Globus pallidus (tissue), 1 donor: ENCODE measurements at places on chromosomes 13 and 19.
A peak's percentile ranks its signal among the peaks of the same experiment; 100 is the strongest.

DNA sequence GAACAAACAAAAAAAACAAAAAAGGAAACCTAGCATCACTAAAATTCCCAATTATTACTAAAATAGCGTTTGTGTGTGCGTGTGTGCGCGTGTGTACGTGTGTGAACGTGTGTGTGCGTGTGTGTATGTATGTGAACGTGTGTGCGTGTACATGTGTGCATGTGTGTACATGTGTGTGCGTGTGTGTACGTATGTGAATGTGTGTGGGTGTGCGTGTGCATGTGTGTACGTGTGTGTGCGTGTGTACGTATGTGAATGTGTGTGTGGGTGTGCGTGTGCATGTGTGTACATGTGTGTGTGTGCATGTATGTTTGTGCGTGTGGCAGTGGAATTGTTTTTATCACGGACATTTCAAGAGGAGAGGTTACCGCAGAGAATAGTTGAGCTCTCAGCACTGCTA lies 21.6 kb downstream of the CATSPERD start:
- no peak for DNase-seq

DNA sequence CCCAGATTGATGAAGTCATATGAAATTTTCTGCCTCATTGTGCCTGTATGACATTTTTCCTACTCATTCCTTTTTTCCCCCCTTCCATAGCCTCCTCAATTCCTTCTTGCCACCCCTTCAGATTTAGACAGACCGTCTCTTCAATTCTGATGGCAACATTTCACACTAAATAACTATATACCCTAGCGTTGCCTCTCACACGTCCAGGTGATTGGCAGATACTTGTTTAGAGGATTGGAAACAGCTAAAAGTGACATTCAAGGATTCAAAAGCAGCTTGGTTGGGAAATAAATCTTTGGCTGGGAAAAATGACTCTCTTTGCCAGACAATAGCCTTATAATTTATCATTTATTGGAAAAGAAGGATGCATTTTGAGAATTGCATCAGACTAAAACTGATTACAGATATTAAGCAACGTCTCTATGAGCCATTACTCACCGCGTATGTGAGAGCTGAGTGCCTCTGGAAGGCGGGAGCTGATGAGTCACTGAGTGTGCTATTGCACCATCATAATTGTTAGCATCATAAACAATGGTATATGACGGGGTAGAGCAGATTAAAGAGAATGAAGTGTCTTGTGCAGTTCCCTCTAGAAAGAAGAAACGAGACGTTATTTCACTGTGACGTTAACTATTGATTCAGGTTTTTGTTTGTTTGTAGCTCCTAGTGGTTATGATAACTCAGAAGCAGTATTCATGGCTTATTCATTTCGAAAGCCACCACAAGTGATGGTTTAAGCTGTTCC lies 61.1 kb upstream of the FAM216B start:
- no peak for DNase-seq

- no peak for DNase-seq
Observed at GRCh38 chr19:1161716-1162115, 12.4 kb downstream of the SBNO2 start.

- no peak for DNase-seq
Observed at GRCh38 chr13:25174304-25174703, 2.2 kb upstream of the AMER2 start.

DNA sequence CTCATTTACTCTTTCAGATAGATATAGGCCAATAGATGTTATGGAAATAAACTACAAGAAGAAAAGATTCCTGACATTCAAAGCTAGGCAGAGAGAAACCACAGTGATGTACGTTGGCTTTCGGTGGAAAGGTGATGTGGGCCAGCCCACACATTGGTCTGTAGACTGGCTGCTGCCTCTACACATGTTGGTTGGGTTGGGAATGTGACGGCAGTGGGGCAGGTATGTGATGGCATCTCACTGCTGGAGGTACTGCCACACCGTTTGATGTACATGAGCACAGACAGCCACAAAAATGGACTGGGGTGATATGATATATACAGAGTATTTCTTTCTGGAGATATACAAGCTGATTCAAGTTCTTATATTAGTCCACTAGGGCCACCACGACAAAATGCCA lies 69.4 kb downstream of the C13orf42 start:
- DNase-seq = no peak

DNA sequence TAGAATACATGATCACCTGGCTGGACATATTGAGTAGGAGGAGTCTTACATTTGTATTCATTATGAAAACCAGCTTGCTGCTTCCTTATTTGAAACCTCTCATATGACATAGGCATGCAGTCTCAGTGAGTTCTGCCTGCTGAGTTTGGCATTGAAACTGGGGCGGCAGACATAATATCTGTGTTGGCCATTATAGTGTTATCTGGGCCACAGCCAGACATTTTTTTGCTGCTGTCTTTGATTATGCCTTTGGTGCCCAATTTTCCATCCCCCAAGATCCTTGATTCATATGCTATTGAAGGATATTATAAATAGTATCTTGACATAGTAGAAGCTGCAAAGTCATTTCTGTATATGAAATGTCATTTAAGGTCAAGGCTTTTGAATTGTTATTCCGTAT lies 15.8 kb downstream of the FREM2 start:
- no peak for DNase-seq

DNA sequence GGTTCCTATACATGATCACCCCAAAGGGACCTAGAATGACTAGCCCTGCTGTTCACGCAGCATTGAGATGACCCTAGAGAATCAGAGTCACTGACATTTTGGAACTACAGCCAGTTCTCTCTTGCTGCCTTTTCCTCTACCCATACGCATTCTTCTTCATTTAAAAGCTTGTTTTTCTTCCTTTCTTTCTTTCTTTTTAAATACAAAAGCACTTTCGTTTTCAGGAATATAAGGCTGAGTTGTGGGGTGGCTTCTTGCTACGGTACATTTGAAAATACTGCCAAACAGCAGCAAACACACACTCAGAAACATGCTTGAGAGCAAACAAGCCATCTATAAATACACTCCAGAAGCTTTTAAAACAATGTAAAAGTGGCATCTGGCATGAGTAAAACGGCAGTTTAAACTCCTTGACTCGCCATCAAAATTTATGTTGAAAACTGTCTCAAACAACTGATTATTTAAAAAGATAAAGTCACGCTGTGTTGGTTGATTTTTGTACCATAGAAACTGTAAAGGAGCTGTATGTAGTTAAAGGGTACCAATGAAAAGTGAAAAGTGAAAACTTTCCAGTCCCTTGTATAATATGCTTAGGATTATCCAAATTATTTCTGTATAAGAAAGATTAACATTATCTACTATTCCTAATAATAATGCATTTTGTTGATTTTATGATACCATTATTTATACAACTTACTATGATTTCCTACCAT lies 95.6 kb downstream of the PCDH9 start:
- DNase-seq = peak; percentile 64

GRCh38 chr13:67118277-67118676 lies 111.9 kb downstream of the PCDH9 start:
- DNase-seq = no peak

DNA sequence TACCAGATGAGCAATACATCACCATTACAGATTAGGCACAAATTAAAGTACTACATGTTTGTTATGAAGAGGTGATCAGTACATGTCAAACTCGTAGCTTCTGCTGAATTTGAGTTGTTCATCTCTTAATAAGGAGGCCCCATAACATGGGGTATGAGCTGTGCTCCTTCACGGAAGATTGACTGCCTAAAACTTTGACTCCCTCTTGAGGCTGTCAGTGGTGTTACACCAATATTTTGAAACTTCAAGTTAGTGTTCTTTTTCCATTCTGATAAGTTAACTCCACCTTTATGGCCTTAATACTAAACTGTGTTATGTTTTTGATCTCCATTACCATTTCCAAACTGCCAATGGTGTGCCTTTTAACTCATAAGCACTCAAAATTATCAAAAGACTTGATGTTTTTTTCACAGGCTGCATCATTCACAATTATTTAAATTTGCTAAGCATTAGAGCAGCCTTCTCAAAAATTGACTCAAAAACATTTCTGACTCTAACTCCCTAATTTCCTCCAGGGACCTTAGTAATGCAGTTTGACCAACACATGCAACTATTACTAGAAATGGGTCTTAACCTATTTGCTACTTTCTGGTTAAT lies 1591.5 kb downstream of the PCDH9 start:
- DNase-seq = peak; percentile 10

DNA sequence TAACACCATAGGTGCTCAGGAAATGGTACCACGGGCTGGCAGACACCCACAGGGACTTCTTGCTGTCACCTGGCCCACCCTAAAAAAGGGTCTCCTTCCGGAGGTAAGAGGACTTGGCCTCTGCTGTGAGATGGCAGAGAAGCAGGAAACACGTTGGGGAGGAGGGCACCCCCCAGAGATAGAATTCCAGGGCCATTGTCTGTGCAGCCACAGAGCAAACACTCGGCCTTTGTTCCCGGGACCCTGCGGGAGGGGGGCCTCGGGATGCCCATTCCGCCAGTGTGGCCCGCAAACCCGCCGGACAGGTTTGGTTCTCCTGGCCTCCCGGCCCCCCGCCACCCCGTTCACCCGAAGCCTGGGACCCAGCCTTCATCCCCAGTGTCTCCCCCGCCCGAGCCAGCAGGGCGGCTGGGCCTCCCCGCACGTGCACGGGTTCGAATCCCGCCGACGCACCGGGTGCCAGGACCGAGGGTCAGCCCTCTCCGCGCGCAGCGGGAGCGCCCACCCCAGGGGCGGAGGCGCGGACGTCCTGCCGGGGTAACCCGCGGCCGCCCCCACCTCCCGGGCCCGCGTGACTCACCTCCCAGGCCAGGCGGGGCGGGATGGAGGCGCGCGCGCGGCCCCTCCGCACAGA lies 714 bp downstream of the PLPP2 start:
- DNase-seq = peak; percentile 93

GRCh38 chr19:57583521-57584416 lies at the start of gene ZIK1:
TSS of gene ZIK1 (plus strand) at chr19:57584145. CDS start at chr19:57584357, 212 bp downstream.
- DNase-seq = peak; percentile 95

- DNase-seq = no peak
Observed at GRCh38 chr13:42883142-42883541, 101.8 kb downstream of the FAM216B start.

DNA sequence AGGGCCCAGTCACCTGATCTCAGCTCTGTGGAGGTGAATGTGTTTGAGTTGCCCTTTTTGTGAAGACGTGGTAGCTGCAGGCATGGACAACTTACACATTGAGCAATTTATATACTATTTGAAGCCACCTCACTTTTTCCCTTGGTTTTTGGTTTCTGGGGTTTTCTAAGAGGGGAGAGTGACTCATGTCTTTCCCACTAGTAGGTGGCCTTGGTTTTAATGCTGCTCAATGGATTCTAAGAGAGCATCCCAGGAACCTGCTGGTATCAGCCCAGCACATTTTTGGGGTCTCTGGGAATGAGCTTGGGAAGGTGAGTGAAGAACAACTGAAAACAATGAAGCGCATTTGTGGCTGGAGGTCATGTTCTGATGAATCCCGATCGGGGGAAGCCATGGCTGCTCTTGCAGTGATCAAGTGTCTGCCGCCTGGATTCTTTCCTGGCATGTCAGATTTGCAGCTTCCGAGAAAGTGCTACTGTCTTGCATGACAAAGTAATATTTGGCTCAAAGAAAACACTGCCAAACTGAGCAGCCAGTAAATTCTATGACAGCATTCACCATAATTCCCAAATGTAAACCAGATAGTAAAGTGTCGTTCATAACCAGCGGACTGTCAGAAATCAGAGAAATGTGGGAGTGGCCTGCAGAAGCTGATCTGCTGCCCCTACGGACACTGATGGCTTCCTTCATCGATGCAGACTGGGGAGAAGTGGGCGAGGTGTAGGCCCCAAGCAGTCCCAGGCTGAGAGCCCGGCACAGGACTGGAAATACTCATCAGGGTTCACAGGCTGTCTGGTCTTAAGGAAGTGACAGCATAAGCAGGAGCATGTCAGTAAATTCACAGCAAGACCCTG lies 98.7 kb downstream of the COL4A2 start:
- DNase-seq = no peak

- peak; percentile 46 for DNase-seq
Observed at GRCh38 chr13:99980201-99980823, 1.3 kb upstream of the ZIC2 start.

DNA sequence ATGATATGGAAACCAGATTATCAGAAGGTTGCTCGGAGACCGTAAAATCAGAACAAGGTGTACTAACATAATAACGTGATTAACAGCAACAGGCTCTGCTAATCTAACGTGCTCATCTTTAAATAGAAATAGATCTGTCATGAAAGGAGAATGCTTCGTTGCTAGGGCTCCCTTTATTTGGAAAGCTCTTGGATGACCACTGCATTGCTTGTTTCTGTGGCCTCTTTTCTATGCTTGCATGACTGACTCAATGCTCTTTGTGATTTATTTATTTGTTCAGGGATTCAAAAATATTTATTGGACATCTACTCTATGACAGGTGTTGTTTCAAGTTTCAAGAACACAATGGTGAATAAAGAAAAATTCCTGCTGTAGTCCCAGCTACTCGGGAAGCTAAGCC lies 22.3 kb upstream of the ZDHHC20 start:
- no peak for DNase-seq

DNA sequence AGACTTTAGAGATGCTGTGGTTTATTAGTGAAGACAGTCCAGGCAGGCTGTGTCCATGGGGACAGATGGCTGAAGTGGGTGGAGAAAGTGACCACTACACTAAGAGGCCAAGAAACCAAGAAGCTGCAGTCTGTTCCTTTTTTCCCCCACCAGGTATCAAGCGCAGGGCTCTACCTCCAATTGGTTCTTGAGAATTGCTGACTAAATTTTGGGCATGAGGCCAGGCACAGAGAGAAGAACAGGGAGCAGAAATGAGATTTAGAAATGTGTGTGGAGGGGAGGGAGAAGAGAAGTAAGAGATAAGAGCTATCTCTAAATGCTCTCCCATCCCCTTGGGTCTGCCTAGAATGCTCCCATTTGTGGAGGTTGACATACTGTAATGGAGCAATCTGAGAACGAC lies 12.3 kb upstream of the CYSLTR2 start:
- DNase-seq = no peak

- DNase-seq = no peak
Observed at GRCh38 chr13:110590577-110590976, 24.8 kb upstream of the NAXD start.
